ENCODE measurements at places on chromosomes 7 and 10.

DNA sequence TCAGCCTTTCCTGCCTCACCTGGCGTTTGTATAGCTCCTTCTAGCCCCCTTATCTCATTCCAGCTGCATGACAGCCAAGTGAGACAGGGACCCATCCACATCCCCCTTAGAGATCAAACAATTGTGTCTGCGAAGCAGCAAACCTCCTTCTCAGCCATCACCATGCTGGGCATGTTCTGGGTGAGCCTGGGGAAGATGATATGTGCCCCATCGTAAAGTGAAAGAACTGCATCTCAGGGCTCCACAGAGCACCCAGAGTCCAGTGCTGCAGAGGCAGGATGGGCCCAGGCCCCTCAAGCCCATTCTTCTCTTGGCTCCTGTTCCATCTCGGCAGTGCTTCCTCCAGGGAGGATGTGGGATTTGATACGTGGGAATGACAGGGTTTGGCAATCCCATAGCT lies 43.2 kb downstream of the FIGNL1 start:
- DNase-seq, result no peak

- DNase-seq, result no peak
Measured at GRCh38 chr7:100367251-100367620, 6.1 kb upstream of the PILRA start.

GRCh38 chr10:81179805-81180452 lies 642.2 kb downstream of the SH2D4B start:
- DNase-seq, result no peak

DNA sequence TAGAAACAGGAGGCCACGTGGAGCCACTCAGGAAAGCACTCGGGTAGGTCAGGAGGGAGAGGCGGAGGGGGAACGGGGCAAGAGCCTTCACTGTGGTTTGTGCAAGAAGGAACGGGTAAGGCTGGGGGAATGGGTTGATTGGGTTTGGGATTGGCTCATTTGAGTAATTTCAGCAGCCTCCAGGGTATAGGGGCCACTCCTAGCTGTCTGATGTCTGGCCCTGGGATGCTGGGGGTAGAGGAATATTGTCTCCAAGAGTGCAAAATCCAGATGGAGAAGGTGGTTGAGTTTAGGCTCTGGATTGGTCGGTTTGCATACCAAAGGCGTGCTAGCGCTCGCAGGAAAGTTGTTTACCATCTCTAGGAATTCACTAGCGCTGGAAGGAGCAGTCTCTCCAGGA lies 47.2 kb downstream of the MYL10 start:
- DNase-seq, result no peak

GRCh38 chr10:113368666-113369364 lies 184.0 kb upstream of the HABP2 start:
- DNase-seq, result no peak

- DNase-seq, result no peak
Measured at GRCh38 chr7:88127637-88128290, 92.1 kb downstream of the SRI start.

GRCh38 chr10:6995831-6996230 lies 415.0 kb downstream of the SFMBT2 start:
- DNase-seq, result no peak

DNA sequence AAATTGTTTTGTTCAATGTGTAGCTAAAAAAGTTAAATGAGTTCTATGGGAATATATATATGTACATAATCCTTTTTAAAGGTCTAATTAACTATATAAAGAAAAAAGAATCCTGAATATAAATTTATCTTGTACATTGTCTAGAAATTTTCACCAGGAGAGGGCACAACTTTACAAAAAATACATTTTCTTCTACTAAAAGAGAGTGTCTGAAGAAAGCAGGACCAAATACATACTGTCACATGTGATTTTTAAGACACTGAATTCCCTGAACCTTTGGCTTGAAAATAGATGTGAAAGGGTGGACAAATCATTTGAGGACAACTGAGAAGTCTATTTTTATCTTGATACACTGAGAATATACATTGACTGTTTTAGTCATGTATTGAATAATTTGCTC lies 204.3 kb downstream of the DGKB start:
- DNase-seq, result no peak

- no peak for DNase-seq
Measured at GRCh38 chr7:26438078-26438477, 146.4 kb downstream of the SNX10 start.

GRCh38 chr10:87799860-87800259 lies 18.2 kb downstream of the ATAD1 start:
- no peak for DNase-seq

DNA sequence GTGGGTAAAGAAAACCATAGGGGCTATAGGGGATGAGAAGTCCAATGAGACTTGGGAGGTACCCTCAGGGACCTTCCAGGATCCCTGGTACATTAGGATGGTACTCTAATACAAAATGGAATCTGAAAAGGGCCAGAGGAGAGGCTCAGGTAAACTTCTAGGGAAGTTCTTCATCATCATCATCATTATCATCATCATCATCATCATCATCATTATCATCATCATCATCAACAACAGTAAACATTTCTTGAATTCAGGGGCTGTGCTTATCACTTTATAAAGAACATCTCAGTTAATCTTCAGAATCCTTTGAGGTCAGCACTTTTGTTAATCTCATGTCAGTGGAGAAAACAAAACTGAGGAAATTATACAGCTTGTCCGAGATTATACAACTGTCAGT lies 50.1 kb downstream of the PLPP4 start:
- DNase-seq, result no peak

DNA sequence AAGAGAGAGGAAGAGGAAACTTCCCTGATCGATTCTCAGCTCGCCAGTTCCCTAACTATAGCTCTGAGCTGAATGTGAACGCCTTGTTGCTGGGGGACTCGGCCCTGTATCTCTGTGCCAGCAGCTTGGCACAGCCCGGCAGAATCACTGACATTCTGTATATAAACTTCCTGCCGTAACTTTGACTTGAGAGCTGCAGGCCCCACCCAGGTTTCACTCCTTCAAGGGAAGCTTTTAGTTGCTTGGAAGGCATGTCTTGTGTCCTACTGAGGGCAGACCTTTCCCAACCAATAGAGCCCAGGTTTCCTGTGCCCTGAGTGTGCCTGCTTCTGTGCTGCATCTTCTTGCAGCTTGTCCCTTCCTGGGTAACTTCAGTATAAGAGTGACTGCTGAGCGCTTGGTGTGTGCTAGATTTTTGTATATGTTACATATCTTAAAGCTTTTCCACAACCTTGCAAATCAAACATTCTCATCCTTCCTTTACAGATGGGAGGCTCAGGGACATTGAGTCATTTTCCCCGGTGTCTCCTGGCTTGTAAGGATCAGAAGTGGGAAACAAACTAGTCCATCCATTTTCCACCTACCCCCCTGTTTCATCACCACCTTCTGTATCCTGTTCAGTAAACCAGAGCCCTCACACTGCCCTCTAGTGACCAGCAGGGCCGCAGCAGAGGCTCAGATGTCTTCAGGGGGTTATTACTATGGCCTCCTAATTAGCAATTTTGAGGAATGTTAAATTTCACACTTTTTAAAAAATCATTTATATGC lies 225.2 kb upstream of the PRSS58 start:
- DNase-seq, result no peak

DNA sequence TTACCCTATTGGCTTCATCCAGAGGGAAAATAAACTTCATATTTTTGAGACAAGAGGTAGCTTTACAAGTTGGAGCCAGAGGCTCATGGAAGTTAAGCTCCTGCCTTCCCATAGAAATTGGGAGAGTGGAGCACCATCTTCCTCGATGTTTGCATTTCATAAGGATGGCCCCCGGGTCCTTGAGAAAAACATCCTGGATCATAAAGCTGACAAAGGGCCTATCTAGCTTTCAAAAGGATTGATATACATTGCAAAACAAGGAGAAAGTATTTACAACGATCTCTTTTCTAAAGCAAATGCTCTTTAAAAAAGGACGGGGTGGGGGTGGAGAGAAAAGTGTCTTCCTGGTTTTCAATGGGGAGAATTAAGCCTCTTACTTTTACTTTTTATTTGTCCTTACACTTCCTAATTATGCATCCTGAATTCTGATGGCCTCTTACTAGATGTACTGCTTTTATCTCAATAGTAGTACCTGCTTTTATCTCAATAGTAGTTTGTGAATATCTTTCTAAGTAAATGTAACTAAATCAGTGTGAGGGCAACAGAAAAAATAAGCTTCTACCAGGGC lies 65.6 kb downstream of the PTPRZ1 start:
- no peak for DNase-seq

DNA sequence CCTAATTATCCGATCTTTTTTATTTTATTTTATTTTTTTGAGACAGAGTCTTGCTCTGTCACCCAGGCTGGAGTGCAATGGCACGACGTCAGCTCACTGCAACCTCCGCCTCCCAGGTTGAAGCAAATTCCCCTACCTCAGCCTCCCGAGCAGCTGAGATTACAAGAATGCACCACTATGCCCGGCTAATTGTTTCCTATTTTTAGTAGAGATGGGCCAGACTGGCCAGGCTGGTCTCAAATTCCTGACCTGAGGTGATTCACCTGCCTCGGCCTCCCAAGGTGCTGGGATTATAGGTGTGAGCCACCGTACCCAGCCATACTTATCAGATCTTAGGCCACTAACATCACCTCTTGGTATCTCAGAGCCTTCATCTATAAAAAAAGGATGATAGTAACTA lies 4.9 kb downstream of the SLC25A13 start:
- no peak for DNase-seq

DNA sequence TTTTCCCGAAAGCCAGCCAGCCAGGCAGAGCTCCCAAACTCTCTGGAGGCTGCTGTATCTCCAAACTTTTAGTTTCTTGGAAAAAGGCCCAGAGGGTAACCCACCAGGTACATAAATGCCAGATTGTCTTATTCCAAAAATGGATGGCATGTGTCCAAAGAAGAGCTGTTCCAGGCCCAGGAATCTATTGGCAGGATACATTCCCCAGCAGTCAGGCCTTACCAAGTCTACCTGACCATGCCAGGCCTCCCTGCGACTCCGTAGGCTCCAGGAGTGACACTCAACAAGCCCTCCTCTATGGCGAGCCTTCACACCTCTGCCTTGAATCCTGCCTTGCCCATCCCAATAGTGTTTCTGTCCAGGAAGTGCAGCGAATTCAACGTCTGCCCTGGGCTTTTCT lies 95.6 kb downstream of the GRB10 start:
- no peak for DNase-seq

DNA sequence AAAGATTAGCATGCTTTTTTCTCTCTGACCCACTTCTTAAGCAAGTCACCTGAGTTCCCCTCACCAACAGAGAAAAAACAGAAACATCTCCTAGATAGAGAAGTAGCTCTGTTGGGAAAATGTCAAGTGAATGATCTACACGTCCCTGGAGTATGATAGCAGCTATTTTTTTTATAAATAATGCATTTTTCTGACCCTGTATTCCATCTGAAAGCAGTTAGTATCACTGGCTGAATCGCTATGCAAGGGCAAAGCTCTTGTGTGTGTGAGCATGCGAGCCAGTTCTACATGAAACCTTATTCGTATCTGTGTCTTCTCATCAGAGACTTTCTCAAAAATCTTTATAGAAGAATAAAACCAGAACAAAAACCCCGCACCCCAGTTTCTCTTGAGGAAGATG lies 8.2 kb downstream of the ANKMY2 start:
- no peak for DNase-seq

DNA sequence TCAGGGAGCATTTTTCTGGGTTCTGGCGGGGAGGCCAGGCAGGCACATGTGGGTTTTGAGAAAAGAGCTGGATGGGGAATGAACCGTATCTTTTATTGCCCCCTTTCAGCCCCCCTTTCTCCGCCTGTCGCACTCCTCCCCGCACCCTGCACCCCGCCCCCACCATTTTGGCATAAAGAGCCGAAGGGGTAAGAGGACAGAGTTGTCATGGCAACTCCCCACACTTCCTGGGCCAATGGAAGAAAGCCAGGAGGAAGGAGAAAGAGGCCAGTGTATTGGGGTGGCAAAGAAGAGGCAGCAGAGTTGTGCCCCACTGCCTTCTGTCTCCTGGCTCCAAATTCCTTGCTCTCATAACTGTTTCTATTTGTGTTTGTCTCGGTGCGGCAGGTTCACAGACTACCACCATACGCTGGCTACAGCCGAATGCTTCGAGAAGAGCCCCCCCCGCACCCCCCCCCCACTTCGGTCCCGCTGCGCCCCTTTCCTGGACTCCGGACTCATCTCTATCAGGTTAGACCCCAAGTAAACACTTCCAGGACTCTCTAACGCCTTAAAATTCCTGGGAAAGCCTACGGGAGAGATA lies 3.4 kb downstream of the KCNIP2 start:
- peak; percentile 16 for DNase-seq

GRCh38 chr7:101865031-101865430 lies 47.6 kb downstream of the CUX1 start:
- DNase-seq, result no peak

GRCh38 chr7:106812027-106812643 lies 52.9 kb upstream of the PIK3CG start:
- no peak for DNase-seq

DNA sequence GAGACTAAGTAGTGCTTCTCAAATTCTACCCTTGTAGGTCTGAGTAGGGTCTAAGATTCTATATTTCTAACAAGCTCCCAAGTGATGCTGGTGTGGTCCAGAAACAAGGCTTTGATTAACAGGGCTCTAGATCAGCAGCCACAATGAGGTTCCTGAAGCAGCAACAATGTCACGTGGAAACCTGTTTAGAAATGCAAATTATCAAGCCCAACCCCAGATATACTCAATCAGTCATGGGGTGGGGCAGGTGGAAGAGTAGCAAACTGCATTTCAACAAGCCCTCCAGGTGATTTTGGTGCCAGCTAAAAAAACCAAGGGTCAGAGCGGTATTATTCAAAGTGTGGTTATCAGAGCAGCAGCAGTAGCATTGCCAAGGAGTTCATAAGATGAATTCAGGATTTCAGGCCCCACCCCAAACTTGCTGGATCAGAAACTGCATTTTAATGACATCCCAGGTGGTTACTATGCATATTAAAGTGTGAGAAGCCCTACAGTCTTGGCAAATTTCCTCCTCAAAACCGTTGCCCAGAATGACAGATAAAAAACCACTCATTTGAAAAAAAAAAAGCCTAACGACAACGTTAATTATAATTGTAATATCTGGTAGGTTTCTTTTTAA lies 199.2 kb downstream of the AHR start:
- DNase-seq, result no peak

GRCh38 chr10:129851941-129852640 lies 112.0 kb downstream of the EBF3 start:
- DNase-seq, result no peak

DNA sequence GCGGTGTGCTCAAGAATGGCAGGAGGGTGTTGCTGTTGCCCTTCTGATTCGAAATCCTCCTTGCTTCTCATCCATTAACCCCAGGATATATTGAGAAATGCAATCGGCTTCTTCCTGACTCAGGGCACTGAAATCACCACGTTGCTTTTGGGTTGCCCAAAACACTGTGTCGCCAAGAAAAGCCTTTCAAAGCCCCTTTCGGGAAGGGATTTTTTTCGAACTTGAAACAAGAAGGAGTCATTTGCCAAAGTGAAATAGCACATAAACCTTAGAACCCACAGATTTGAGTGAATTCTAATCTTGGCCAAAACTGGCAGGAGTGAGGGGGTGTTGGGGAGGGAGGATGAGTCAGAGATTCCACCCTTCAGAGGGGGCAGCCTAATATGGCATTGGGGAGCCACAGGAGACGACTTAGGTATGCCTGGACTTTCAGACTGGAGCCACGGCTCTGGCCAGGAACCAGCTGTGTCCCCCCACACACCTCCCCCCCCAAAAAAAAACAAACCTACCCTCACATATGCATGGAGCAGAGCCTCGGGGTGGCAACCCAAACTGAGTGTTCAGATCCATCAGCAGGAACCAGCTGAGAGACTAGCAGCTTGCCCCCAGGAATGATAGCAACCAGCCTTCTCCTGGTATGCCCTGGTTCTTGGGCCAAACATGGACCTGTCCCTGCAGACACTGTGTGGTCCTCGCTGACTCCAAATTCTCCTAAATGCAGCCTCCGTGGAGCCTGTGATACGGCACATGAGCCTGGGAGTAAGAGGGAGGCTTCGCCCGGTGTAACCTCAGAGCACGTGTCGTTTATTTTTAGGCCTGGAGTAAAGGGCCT lies 138.4 kb downstream of the FGFR2 start:
- DNase-seq, result no peak

Data from NCI-H510A treated with DMSO at 0.1 percent for 48 hours (cell line).